ENCODE measurements at places on chromosomes 1 and 21.

GRCh38 chr1:230570724-230571360 is 71.4 kb upstream of the COG2 start:
- DNase-seq = no peak

DNA sequence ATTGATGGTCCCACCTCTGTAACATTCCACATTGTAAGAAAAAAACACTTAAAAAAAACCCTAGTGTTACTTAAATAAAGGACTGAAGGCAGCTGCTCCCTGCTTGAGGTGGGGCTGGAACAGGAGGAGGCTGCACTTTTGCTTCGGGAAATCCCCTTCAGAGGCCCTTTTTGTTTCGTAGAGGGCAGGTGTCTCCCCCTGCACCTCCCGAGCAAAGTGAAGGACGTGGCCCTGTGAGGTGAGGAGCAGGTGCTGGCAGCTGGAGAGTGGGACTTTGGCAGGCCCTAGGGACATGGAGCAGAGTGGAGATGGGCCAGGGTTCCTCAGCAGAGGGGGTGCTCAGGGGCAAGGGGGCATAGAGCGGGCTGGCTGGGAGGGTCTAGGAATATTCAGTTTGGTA is 33.4 kb upstream of the WNT4 start:
- DNase-seq = peak; percentile 6

DNA sequence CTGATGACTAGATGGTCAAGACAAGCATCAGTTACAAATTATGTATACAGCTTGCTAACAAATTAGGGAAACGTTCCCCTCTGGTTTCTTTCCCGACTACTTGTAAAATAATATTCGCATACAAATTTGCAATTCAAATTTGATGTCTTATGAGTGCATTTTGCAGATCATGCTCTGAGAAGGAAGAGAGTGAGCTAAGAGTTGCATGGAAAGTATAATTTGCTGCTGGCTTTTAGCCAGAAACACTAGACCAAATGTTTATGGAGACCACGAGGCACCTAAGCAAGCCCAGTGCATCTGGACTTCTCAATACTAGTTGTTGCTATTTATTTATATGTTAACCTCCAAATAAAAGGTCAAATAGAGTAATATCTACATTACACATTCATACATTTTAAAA is 216.0 kb downstream of the SMYD3 start:
- no peak for DNase-seq

GRCh38 chr1:55192093-55192492 is 23.1 kb downstream of the USP24 start:
- DNase-seq = no peak

DNA sequence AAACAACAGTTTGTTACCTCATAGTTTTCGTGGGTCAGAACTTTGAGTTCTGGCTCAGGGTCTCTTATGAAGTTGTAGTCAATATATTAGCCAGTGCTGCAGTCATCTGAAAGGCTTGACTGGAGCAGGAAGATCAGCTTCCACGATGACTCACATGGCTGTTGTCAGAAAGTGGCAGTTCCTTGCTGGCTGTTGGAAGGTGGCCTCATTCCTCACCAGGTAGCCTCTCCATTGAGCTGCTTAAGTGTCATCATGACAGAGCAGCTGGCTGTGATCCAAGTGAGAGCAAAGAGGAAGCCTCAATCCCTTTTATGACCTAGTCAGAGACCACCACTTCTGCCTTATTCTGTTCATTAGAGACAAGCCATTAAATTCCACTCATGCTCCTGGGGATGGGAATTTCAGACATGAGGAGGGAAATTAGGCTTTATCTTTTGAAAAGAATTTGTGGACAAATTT is 5.6 kb downstream of the OSBPL9 start:
- DNase-seq = no peak
